Stimulated activated CD8-positive, alpha-beta memory T cell treated with anti-CD3 and anti-CD28 coated beads, Interleukin-12 subunit alpha, Interleukin-12 subunit beta, amount 100 ng/mL, for 1 hour (primary cell): ENCODE measurements at places on chromosomes 7 and 10.

- DNase-seq: no peak
Observed at GRCh38 chr7:13904007-13904406, 85.5 kb downstream of the ETV1 start.

- no peak for DNase-seq
Observed at GRCh38 chr10:29171717-29172116, 117.2 kb upstream of the LYZL1 start.

- no peak for DNase-seq
Observed at GRCh38 chr7:14504134-14504533, 398.4 kb downstream of the DGKB start.

- DNase-seq: no peak
Observed at GRCh38 chr10:132641401-132641800, 103.8 kb downstream of the INPP5A start.

DNA sequence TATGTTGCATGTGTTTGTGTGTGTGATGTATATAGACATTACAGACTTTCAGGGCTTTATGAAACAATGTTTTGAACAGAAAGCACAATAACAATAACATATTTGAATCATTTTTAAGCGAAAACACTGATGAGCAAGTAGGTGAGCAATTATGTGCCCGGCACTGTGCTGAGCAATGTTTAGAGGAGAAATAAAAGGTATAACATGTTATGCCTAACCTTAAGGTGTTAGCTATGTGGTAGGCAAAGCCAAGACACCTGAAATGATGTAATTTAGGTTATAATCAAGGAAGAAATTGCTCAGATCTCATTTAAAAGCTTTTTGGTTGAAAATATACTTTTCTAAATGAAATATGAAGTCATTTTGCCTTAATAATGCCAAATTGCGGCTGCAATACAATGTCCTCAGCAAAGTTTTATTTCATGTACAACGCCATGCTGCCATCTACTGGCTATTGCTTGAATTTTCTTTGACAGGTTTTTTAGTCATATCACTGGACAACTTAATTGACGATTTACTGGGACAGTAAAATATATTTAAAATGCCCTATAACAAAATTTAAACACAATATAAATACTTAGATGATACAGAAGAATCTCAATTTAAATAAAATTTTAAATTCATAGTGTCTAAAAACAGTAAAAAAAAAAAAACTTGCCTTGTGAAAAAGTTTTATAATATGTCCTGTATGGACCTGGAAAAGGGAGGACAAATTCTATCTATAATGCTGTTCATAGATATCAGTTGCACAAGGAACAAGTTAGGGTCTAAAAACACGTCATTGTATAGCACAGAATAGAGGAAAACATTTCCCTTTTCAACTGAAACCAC, 131.1 kb upstream of the CDK1 start:
- peak; percentile 6 for DNase-seq

GRCh38 chr7:7768977-7769709, 50.7 kb upstream of the RPA3 start:
- no peak for DNase-seq

GRCh38 chr7:5653661-5654060, 127.8 kb downstream of the RNF216 start:
- DNase-seq: no peak

DNA sequence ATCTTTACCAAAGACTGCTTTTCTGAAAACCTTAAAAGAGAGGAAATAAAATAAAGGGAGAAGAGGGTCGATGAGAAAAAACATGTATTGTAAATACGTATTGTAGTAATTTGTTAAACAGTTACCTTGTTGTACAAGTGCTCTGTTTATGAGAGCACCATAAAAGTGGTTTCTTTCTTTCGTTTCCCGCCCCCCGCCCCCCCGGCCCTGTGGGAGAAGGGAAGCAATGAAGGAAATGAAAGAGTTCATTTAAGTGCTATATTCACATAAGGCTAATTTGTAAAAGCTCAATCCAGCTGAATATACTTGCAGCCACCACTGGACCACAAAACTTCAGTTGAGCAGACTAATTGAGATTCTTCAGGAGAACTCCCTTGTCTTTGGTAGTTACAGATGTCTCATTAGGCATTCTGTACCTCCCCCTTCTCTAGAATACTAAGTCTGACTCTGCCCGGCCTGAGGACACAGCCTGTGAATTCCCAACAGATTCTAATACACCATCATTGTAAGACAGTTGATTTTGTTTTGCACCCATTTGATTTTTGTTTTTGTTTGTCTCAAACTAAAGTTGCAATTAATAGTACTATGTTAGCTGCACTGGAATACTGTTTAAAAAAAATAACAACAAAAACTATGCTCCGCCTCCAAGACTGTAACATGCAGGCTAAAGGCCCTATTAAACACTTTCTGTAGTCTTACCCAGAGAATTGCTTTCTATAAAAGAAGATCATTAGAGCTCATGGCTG, 124.9 kb downstream of the ARHGAP12 start:
- no peak for DNase-seq

DNA sequence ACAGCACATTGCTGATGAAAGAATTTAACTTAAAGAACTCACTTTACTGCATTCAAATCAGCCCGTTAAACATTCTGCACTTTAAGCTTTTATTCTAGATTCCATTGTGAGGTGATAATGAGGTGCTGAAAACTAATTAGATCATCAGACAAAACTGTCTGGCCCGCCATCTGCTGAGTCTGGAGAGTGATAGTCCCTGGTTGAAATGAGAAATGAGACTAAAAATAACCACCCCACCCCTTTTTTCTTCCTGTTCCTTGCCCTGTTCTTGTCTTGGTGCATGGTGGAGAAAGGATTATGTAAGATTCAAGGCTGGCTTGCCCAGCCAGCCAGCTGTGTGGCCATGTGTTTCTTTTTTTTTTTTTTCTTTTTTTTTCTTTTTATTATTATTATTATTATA, 277.0 kb upstream of the COBL start:
- DNase-seq: no peak

- DNase-seq: no peak
Observed at GRCh38 chr7:28140979-28141378, 39.6 kb downstream of the JAZF1 start.

DNA sequence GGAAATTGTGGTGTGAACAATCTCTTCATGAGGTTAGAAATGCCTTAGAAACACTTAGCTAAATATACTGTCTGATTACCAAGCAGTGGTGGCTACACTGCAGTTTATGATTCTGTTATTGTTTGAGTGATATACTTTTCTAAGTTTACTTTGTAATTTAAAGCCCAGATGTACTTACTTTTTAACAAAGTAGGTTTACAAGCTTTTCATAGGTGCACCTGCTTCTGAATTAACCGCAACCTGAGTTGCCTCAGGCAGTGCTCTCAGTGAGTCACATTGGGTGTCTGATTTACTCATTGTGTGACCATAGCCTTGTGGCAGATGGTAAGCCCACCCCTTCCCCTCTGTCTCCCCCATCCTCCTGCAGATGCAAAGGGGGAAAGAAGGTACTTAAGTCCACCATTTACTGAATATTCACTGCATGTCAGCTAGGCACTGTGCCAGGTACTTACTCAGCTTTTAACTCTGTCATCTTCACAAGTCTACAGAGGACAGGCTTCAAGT, 9.0 kb downstream of the MTURN start:
- DNase-seq: no peak

DNA sequence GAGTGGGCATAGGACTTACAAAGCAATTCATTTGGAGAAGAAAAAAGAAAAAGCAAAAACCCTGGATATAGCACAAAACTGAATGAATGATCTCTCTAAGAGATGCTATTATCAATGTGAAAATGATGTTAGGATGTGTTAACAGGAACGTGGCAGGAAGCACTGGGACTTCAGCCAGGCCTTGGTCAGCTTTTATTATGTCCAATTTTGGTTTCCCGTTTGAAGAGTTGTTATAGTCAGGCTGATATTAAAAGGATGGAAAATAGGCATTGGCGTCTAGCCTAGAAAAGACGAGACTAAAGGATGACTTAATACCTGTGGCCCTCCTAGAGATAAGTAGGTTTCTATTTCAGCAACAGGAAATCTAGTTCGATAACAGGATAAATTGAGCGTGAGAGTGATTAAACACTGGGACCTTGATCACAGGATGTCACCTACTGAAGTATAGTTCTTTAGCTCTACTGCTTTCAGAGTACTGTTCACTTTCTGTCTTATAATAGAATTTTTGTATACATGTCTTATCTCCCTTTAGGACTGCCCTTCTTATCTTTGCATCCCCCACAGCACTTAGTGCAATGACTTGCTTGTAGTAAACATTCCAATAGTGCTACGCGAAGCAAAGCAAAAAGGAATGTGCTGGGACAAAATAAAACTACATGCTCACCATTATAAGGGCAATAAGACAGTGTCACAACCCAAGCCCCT, 99.8 kb upstream of the AGBL3 start:
- DNase-seq: no peak

DNA sequence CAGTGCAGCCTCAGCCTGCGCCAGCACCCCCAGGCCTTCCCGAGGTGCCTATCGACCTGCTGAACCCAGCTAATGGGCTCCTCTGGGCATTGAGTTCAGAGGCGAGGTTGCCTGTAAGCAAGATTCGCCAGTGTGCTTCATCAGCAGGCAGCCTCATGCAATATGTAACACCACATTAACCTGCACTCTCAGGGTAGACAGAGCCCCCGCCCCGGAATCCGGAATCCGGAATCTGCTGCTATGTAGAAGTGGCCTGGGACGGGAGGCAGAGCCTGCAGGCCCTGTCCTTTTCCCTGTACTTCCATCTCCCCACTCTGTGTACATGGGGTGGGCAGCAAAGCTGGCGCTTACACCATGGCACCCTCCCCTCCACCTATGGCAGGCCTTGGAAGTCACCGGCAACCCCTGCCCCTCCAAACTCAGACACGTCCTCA, 83.9 kb upstream of the RET start:
- no peak for DNase-seq

DNA sequence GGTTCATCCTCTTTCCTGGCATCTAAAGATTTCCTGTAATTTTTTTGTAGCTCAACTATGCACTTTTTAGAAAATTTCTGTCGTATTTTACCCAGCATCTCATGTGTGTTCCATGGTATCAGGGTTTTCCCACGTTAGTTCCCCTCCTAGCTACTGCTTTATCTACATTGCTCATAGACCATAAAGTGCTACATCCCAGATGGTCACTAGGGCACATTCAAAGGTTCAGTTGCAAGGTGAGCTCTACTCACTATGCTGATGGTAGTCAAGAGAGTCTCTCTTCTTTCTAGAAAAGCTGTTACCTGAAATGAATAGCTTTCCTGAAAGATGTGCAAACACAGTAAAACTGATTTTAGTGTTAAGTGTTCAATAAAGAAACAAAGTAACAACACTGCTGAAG, 33.5 kb downstream of the RELN start:
- no peak for DNase-seq

GRCh38 chr7:129764247-129765084, 152.9 kb downstream of the NRF1 start:
- no peak for DNase-seq

- DNase-seq: no peak
Observed at GRCh38 chr7:132614428-132615318, 38.4 kb upstream of the PLXNA4 start.

DNA sequence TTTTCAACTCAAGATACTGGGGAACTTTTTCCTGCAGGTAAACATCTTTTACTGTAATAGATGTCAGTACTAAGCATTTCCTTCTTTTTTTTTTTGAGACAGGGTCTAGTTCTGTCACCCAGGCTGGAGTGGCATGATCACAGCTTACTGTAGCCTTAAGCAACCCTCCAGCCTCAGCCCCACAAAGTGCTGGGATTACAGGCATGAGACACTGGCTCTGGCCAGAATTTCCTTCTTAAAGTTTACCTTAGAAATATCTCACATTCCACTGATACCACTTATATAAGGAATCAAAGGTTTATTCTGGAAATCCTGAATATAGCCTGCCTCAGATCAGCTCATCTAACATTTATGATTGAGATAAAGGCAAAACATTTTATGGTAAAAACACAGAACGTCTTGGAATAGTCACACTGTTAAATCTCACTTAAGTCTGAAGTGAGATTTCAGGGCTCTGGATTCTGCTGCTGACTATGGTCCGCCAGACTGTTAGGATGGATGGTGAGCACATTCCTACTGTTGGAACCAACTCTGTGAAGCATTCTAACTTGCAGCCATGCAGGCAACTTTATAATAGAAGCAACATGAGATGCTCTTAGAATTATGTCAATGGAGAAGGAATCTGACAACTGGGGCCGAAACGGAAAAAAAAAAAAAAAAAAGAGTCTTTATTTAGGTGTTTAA, 151.9 kb downstream of the ZMYND11 start:
- no peak for DNase-seq

DNA sequence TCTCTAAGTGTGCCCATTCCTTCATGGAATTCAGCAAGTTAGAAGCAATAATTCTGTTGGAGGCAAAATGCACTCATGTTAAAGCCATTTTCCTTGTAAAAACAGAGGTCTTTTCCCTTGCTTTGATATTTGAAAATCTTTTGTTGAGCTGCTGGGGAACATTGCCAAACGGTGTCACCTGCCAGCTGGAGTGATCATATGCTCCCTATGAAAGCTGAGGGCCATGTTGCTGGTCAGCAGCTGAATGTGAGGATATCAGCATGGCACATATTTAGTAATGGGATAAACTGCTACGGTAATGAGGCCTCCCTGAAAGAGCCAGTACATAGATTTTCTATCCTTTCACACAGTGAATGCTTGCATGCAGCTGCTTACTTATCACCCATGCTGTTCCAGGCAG, 224.3 kb downstream of the THSD7A start:
- no peak for DNase-seq

GRCh38 chr7:108335269-108335918, 120.8 kb downstream of the NRCAM start:
- no peak for DNase-seq

GRCh38 chr7:54811041-54811845, 52.2 kb upstream of the SEC61G start:
- no peak for DNase-seq

GRCh38 chr10:123614888-123615287, 51.3 kb upstream of the GPR26 start:
- DNase-seq: peak; percentile 7

DNA sequence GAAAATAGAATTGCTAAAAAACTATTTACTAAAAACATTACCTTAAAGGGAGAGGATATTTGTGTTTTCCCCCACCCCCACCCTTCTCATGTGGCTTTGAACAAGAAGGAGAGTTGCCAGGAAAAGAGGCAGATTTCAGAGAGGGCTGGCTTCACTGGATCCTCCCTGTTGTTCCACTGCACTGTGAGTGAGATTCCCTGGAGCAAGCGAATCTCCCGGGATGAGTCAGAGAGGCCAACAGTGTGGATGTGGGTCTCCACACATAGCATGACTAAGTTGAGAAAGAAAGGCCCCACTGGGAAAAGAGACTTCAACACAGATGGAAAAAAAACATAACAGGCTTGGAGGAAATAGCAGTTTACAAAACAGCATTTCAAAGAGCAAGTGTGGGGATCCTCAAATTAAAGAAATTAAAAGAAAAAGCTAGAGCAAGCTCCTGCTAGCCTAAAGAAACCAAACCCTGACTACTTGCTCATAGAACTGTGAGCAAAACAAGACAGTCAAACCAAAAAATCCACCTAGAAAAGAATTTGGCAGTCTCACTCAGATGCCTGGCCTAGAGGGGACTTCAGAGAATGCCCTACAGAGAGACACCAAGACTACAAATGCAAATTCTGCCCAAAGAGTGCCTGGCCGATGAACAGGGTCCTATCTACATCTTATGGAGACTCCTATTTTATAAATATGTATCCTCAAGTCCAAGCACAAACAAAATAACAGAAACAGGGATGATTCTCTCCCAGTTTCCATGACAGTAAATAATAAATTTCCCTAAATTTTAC, 3.4 kb downstream of the CAV1 start:
- DNase-seq: no peak

- no peak for DNase-seq
Observed at GRCh38 chr7:43771573-43771972, 13.1 kb downstream of the BLVRA start.
